Trophoblast cell (in vitro differentiated cells and primary cell): ENCODE measurements at places on chromosomes 5 and 9.

DNA sequence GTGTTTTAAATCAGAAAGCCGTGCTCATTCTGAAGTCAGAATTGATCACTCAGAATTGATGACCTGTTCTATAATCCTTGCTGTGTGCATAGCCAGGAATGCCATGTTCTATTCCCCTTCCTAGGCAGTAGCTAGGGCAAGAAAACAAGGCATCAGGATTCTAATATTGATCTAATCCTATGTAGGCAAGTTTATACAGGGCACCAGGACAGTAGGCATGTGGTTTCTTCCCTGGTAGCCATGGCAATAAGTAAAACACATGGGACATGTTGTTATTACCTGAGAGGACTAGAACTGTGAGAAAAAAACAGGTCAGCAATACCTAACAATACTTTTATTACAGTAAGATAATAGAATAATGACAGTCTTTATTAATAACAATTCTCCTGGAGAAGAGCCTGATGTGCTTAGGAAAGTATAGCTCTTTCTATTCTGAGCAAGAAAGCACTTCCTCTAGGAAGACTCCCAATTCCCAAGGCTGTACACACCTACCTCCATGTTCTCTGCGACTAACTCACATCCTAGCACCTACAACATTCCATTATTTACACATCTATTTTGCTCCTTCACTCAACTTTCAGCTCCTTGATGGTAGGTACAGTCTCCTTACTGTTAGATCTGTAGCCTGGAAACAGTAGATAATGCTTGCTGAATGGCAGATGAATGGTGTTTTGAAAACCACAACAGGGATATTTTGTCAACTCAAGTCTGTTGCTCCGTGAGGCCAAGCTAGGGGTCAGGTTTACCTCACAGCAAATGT lies 70.8 kb downstream of the STX17 start:
- DNase-seq = no peak

GRCh38 chr9:97748525-97748924 lies 51.4 kb upstream of the XPA start:
- no peak for DNase-seq

DNA sequence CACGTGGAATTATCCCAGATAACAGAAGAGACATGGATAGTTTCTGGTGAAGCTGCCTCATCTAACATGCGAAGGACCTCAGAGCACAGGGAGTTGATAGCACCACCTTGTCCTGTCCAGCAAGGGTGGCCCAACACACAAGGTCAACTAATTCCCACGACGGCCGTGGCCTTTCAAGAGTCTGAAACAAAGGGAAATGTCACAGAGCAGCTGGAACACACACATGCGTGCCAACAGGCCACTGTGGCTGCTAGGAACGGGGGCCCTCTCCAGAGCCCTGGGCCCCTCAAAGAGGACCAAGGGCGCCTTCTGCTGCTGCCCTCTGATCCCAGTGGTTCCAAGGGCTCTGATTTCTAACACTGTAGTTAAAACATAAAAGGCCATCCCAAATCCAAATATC lies 50.7 kb downstream of the SECISBP2 start:
- no peak for DNase-seq

DNA sequence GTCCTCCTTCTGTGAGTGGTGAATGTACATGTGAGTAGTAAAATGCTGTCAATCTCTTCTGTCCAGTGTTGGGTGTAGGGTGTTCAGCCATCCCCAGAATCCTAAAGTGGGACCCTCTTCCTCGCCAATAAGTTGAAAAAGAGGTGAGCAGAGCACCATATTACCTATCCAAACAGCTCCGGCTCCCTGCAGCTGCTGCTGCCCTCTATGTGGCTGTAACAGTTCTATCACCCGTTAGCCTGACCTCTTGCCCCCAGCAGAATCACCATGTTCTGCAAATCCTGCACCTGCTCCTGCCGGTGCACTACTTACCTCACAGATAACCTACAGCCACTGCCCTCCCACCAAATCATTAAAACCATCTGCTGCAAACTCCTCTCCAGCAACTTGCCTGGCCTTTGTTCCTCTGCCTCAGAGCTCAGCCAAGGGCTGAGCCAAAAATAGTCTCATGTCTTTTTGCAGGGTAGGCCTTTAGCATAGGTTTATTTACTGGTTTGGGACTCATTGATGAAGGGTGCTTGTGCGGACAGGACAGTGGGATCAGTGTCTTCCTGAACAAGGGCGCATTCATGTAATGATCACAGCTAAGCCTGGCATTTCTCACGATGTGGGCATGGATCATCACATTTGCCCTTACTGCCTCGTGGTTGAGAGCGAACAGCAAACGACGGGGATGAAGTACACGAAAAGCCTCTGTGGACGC lies 49.6 kb upstream of the CCL21 start:
- no peak for DNase-seq

GRCh38 chr9:37784291-37784615 lies 611 bp downstream of the EXOSC3 start:
- no peak for DNase-seq

DNA sequence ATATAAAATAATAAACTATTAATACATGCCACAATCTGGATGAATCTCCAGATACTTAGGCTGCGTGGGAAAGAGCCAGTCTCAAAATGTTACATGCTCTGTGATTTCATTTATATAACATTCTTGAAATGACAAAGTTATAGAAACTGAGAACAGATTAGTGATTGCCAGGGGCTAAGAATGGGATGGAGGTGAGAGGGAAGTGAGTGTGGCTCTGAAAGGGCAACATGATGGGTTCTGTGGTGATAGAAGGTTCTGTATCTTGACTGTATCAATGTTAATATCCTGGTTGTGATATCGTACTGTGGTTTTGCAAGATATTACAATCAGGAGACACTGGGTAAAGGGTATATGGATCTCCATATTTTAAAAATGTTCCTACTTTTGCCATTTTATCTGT lies 50.7 kb downstream of the SPEF2 start:
- no peak for DNase-seq

DNA sequence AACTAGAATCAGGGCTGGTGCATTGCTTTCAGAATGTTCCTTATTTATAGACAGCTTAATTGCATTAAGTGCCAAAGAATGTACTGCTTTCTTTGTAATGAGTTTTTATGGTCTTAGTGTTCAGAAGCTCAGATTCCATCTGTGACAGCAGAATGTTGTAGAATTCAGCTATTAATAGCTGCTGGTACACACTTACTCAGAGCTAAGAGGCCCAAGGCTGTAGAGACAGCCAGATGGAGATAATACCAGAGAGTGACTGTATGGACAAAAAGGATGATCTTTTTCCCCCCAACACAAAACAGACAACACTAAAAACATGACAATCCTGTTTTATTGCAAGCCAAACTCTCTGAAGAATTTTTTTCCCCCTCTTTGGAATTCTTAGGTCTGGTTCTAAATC lies 50.2 kb downstream of the PPP2R2B start:
- DNase-seq = peak; percentile 51

DNA sequence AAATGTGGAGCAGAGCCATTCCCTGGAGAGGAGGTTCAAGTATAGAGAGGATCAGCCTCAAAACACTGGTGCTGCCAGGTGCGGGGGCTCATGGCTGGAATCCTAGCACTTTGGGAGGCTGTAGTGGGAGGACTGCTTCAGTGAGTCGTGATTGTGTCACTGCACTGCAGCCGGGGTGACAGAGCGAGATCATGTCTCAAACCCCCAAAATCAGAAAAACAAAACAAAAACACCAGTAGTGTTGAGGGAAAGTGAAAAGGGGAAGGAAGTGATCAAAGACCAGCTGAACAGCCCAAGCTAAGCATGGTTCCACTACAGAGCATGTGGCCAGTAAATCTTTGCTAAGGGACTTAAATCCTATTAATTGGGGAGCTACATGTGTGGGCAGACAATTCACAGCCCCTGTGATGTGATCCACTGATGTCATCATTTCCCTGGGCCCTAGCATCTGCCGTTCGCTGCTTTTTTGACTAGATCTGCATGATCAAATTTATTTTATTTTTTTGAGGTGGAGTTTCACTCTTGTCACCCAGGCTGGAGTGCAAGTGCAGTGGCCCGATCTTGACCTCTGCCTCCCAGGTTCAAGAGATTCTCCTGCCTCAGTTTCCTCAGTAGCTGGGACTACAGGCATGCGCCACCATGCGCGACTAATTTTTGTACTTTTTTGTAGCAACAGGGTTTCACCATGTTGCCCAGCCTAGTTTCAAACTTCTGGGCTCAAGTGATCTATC lies 2.7 kb upstream of the PCBD2 start:
- DNase-seq = no peak

- no peak for DNase-seq
These were observed 119.8 kb downstream of the PRDM6 start for GRCh38 chr5:123208668-123209501.

GRCh38 chr5:55701462-55702103 lies 10.5 kb downstream of the SLC38A9 start:
- DNase-seq = peak; percentile 58

DNA sequence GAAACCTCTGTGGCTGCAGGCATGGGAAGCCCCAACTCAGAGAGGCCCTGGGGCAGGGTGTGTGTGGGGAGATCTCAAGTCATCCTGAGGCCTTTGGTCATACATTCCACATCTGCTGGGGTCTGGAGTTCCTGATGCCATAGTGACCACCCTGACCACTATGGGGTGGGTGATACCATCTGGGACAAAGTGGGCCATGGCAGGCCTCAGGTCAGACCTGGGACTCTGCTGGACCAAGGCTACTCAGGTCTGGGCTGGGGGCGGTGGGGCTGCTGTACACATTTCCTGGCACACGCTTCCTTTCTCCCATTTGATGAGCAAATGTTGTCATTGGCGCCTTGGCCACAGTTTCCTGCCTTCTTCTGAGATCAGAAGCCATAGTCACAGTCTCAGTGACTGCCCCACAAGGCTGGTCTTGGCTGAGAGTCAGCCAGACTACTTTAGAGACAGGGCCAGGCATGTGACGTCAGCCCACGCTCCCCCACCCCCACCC lies 15.1 kb upstream of the ACSL6 start:
- no peak for DNase-seq

DNA sequence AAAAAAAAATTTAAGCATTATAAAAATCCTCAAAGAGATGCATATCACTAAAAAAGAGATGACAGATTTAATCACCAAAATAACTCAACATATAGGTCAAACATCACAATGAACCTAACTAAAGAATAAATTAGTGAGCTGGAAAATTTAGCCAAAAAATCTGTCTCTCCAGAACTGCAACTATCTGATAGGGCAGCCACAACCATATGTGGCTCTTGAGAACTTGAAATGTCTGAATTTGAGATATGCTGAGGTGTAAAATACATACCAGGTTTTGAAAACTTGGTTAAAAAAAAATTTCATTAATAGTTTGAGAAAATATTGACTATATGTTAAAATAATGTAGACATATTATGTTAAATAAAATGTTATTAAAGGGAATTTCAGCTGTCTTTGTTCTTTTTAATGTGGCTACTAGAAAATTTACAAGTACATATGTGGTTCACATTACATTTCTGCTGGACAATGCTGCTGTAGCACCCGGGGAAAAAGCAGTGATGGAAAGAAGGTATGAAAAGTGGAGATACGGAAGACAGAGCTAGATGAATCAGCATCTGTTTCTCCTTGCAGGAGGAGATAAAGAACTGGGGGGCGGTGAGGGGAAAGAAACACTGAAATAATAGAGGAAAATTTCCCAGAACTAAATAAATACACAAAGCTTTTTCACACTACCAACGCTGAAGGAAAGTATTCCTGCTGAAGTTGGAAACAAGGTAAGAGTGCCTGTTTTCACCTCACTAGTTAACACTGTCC lies 66.1 kb downstream of the DCP2 start:
- no peak for DNase-seq

DNA sequence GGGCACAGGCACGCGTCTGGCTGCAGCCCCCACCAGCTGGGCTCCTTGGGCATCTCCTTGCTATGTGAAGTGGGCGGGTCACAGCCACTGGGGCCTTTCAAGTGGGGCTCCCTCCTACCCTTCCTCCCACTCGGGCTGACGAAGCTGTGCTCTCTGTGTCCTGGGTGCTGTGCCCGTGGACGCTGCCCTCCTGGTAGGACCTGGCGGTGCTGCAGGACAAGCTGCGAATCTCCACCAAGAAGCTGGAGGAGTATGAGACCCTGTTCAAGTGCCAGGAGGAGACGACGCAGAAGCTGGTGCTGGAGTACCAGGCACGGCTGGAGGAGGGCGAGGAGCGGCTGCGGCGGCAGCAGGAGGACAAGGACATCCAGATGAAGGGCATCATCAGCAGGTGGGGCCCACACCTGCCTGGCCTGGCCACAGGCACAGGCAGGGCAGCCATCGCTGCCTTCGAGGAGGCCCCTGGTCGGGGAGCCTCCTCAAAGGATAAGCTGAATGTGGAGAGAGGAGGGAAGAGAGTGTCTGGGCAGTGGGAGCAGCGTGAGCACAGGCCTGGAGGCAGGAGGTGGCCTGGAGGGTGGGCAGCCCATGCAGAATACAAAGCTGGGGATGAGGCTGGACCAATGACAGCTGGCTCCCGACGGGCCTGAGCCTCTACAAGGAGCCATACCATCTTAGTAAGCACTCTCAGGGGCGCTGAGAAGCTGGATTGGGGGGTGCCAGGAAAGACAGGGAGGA lies 124.7 kb downstream of the DAB2IP start:
- DNase-seq = no peak

DNA sequence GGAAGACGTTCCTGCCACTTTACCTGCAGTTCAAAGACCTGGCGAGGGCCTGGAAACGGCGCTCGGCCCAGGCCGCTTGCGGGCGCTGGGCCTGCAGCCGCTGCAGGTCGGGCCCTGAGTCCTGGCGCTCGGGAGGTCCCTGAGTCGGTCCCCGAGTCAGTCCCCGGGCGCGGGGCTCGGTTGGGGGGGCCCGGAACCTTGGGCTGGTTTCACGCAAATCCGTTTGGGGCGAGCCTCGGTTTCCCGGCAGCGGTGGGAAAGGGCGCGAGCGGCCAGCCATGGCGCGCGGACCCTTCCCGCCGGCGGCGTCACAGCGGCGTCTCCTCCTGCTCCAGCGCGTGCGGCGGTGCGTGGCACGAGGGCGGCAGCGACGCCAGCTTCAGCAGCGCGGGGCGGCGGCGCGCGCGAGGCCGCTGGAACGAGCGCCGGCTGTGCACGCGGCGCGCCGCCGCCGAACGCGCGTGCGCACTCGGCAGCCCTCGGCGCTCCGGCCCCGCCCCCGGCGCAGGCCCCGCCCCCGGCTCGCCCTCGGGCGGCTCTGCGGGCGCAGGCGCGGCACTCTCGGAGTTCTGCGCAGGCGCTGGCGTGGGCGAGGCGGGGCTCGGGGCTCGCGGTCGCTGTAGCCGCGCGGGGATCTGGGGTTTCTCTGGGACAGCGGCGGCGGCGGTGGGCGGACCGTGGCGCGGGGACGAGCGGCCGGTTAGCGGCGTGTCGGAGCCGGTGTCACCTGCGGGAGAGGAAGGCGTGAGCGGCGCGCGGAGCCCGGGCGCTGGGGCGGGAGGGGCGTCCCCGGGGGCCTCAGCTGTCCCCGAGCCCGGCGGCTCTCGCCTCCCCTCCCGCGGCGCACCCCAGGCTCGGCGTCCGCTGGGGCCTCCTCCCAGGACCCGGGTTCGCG lies 29.9 kb downstream of the EXOC3 start:
- DNase-seq = peak; percentile 55

GRCh38 chr9:103816146-103816545 lies 278.0 kb upstream of the SMC2 start:
- DNase-seq = no peak

GRCh38 chr5:107700481-107700880 lies 29.7 kb upstream of the EFNA5 start:
- DNase-seq = no peak

GRCh38 chr5:10524376-10525123 lies 39.3 kb upstream of the ANKRD33B start:
- peak; percentile 46 for DNase-seq

GRCh38 chr5:29897916-29898315 lies 1295.6 kb upstream of the CDH6 start:
- DNase-seq = no peak
